ENCODE measurements at places on chromosomes 11 and 22.

GRCh38 chr11:66011785-66012303 lies at the start of gene CST6:
TSS of gene CST6 (plus strand) at chr11:66012008. CDS start at chr11:66012045, 37 bp downstream.
- no peak for DNase-seq

DNA sequence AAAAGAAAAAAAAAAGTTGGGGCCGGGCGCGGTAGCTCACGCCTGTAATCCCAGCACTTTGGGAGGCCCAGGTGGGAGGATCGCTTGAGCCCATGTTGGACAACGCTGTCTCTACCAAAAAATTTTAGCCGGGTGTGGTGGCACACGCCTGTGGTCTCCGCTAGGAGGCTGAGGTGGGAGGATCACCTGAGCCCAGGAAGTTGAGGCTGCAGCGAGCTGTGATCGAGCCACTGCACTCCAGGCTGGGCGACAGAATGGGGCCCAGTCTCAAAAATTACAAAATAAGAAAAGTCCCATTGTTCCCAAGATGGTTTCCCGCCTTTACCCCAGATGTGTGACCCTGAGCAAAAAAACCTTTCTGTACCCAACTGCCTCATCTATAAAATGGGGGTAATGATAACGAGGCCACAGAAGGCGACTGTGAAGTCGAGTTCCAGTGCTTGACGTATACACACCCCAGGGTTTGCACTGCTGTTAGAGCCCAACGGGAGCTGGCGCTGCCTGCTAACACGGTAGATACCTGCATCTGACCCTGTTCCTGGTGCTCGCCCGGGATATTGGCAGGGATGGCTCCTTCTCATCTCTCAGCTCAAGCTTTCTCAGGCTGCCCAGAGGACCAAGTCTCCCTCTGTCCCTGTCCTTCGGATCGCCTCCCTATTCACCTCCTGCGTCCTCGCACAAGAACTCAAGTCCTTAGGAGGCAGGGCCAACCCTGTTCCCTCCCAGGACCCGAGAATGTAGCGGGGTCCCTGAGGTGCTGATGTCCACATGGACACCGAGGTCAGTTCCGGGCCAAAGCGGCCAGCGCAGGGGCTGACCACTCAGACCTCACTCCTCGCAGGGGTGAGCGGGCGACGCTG lies 1.1 kb upstream of the RPLP2 start:
- DNase-seq = no peak

DNA sequence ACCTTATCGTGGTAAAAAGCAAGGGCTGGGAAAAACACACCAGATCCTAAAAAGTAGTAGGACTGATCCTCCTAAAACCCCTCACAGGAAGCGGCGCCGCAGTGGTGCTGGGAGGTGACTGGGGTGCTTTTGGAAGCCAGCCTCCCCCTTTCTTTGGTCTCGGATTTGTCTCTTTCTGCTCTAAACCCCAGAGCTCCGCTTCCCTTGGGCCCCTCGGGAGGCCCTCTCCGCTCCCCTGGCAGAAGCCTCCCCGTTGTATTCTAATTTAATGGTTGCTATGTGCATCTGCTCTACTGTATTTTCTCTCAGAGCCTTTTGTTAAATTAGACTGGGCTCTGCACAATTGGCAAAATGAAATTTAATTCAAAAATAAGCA lies 587.7 kb downstream of the OPCML start:
- no peak for DNase-seq

DNA sequence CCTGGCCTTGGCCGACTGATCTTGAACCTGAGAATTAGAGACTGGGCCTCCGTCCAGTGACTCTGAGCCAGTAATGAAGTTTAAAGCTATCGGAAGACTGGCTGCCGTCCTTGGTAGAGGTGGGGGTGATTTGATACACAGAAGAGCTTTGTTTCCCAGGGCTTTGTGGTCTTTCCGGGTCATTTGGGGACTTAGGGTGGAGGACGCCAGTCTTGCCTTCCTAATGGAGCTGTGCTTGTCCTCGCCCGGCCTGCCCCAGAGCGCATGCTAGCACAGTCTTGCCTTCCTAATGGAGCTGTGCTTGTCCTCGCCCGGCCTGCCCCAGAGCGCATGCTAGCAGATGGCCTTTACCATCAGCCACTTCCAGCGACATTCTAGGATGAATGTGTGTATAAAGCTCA lies 65.8 kb downstream of the ST3GAL4 start:
- no peak for DNase-seq

DNA sequence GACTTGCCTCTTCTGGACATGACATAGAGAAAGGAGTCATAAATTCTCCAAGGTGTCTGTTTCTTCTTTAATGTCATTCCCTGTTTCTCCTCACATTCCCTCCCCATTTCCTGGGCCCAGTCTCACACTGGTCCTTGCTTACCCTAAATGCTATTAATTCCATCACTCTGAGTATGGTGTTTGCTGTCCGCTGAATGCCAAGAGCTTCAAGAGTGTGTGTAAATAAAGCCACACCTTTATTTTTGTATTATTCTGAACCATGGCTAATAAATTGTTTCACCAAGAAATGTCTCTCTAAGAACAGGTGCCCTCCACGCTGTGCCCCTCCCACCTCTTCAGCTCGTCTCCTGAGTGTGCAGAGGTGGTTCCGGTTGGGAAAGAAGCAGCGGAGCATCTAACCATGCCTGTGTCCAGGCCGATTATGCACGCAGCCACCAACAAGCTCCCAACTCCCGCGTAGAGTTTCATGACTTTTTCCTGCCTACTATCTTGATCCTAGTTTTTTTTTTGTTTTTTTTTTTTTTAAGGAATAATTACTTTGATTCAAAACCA lies 8.6 kb downstream of the TMEM121B start:
- no peak for DNase-seq

Data from effector CD8-positive, alpha-beta T cell (primary cell).